Dermis microvascular lymphatic vessel endothelial cell (primary cell): ENCODE measurements at places on chromosomes 3 and 15. TPM values are rescaled to one million over a fixed set of nuclear protein-coding genes. Genes with fewer than 3 reads are reported as not detected.

GRCh38 chr15:38685686-38686339, 121.2 kb upstream of the RASGRP1 start:
- no peak for DNase-seq

- no peak for DNase-seq
Measured at GRCh38 chr3:24526640-24527212, 32.1 kb upstream of the THRB start.

- DNase-seq: no peak
Measured at GRCh38 chr3:194084284-194084683, 51.7 kb upstream of the HES1 start.

DNA sequence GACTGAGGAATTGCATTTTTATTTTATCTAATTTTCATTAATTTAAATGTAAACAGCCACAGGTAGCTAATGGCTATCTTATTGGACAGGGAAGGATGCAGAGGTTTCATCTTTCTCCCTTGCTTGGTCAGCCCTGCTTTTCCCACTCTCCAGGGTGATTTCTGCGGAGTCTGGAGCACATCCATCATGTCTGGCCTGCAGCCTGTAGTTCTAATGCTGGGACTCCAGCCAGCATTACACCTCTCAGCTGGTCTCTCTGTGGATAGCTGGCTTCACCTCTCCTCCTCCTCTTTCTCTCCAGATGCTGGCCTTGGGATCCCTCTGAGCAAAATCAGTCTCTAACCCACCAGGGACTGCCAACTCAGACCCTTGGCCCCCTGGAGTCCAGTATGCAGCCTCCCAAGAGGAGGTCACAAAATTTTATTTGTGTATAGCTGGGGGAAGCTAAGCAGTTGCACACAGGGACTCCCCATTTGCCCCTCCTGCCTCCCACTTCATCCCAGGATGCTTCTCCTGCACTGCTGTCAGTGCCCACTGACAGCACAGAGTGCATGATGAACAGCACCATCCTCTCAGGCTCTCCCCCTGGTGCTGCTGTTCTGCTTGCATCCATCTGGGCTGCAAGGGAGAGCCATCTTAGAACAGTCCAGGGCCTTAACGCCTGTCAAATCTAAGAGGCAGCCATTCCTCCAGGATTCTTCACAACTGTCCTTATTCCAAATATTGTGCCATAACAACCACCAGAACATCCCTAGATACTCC, 1.7 kb downstream of the BFSP2 start:
- DNase-seq: no peak

DNA sequence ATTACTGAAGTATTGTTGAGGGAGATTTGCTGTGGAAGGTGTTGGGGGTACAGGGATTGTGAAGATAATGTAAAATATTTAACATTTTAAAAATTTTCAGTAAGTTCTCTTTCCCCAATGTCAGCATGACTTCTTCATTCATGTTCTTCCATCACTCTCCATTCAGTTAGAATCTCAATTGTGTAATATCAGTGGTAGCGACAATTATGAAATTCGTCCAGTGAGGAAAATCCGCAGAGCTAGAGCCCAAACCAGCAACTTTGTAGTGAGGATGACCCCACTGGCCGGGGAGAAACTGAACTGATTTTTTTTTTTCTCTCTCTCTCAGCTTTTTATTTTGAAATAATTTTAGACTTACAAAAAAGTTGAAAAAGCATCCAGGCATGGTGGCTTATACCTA, 171.7 kb downstream of the PGPEP1L start:
- DNase-seq: no peak

Gene REC114
- not detected in 2 replicates for total RNA-seq

Gene PPP1R14D
- total RNA-seq: not detected in 2 replicates

DNA sequence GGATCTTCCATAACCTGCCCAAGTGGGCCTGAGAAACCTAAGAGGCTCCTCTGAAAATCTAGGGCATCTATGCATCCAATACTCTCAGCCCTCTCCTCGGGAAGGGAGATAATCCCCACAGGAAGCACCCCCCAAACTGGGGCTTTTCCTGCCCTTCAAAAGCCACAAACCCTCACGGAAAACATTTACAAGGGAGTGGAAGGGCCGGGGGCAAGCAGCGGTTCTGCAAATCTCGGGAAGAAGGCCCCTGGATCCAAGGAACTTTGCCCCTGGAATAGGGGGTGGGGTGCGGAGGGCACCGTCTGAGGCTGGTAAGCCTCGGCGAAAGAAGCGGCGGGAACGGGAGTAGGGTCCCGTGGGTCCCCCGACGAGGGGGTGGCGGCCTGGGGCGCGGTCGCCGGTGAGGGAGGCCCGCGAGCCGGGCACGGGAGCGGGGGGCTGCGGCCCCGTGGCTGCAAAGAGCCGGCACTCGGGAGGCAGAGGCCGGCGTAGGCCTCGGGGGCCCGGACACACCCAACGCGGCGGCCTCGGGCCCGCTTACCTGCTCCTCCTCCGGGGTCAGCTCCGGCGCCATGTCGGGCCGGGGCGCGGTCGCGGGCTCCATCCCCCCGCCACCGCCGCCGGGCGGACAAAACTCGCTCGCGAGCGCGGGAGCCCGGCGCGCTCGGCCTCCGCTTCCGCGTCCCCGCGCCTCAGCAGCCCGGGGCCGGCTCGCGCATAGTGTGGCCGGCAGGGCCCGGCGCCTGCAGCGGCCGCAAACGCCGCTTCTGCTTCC, 755 bp downstream of the PTPN9 start:
- DNase-seq: no peak

- peak; percentile 68 for DNase-seq
Measured at GRCh38 chr3:62587579-62588031, 214.3 kb upstream of the FEZF2 start.

- DNase-seq: no peak
Measured at GRCh38 chr3:101216710-101217465, 103.5 kb downstream of the IMPG2 start.

GRCh38 chr3:122245513-122246174, 62.2 kb downstream of the CASR start:
- no peak for DNase-seq

Gene TRAT1
- total RNA-seq: not detected in 2 replicates

GRCh38 chr3:40620151-40620550, 95.4 kb downstream of the ZNF621 start:
- DNase-seq: no peak

Gene CD96
- total RNA-seq: not detected in 2 replicates

Gene SLC28A2
- total RNA-seq: not detected in 2 replicates

- no peak for DNase-seq
Measured at GRCh38 chr3:149476225-149476624, 1.7 kb downstream of the TM4SF4 start.

GRCh38 chr3:158369279-158369678, 201.7 kb upstream of the MLF1 start:
- DNase-seq: no peak

Gene CIB2
- total RNA-seq: 2.2 and 2.9 TPM in 2 replicates

DNA sequence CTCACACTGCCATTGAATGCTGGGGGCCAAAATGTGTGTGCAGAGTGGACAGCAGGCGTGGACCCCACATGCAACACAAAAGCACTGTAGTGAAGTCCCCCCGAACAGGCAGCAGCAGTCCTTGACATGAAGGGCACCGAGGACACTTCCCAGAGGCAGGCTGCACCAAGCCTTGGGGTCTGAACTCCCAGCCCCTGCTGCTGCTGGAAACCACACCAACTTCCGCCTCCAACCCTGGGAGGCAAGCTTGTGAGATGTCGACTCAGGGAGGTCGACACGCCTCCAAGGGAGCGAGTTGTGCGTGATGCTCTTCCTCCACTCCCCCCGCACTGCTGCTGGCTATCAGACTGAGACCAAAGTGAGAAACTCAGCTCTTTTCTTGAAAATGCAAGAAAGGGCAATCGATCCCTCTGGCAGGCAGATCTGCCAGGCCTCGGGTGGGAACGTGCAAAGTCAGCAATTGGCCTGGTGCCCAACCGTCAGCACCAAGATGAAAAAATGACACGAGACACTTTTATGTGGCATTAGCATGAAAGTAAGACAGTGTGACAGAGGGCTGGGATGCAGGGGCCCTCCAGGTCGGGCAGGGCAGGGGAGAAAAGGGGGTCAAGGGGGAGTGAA, 43.6 kb downstream of the WHAMM start:
- no peak for DNase-seq

DNA sequence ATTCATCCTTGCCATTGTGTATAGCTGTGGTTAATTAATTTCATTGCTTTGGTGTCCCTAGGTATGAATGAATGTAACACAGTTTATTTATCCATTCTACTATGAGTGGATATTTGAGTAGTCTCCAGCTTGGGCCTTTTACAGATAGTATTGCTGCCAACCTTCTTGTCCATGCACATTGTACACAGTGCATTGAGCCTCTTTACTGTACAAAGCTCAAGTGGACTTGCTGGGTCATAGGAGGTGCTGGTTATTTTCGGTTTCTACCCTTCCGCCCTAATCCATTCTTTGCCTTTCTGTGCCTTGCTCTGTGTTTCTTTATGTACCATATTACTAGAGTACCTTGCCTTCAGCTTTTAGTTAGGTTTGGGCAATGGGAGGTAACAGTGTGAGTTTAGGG, 60.7 kb downstream of the DUT start:
- no peak for DNase-seq

- no peak for DNase-seq
Measured at GRCh38 chr15:70566989-70567388, 196.4 kb downstream of the UACA start.

DNA sequence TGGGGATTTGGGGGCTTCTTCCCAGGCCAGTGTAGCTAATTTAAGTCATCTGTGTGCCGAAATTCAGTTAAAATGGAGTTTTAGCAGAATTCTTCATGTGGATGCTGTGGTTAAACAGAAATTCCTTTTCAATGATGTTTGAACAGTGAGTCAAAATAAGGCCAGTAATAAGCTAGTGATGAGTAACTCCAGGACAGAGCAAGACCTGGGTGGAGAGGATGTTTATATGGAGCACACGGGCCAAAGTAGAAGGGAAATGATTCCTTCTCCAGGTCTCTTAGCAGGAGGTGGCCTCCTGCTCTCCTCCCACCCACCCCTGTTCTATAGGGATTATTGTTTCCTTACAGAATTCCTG, 31.9 kb upstream of the UACA start:
- DNase-seq: peak; percentile 17

Gene TMEM207
- total RNA-seq: not detected in 2 replicates

GRCh38 chr3:48565591-48566400, 2.2 kb upstream of the UCN2 start:
- no peak for DNase-seq

- DNase-seq: no peak
Measured at GRCh38 chr3:56940321-56940720, 120.1 kb upstream of the SPATA12 start.

DNA sequence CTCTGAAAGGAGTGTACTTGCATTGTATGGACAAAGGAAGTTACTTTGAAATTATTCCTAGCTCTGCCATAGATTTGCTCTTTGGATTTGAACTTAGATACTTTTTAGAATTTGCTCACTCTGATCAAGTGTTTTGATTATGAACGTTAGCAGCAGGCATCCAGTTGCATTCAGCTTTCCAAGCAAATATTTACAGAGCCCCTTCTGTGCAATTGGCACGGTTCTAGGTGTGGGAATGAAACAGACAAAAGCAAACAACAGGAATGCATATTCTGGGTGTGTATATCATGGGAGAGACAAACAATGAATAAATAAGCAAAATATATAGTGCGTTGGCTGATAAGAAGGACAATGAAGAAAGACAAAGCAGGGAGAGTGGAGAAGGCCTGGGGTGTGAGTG, 125.5 kb upstream of the ADAMTS9 start:
- DNase-seq: no peak

DNA sequence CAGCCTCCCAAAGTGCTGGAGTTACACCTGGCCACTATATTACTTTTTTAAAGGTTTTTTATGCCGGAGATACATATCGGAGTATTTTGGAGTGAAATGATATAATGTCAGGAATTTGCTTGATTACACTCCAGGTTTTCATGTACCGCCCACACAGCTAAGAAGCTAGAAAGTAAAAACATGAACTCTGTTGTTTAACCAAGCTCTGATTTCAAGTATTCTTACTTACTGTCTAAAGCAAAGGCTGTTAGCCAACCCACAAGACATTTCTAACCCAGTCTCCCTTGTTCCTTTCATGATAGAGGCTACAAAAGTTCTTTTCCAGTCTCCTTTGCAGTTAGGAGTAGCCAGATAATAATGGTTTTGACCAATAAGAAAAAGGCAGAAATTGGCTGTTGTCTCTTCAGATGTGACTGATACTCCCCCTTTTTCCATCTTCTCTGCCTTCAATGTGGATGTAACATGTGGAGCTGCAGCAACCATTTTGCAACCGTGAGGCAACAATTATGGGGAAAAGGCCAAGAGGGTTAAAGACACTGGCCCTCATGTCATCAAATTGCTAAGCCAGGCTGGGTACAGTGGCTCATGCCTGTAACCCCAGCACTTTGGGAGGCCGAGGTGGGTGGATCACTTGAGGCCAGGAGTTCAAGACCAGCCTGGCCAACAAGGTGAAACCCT, 6.1 kb upstream of the CP start:
- DNase-seq: no peak

DNA sequence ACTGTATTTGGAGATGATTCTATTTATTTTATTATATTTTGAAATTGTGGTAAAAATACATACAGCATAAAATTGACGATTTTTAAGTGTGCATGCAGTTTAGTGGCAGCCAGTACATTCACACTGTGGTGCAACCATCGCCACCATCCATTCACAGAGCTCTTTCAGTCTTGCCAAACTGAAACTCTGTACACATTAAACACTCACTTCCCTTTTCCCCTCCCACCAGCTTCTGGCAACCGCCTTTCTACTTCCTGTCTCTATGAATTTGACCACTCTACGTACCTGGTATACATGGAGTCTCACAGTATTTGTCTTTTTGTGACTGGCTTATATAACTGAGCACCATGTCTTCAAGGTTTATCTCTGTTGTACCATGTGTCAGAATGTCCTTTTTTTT, 303.3 kb upstream of the ATP10A start:
- DNase-seq: no peak

Gene ANKUB1
- total RNA-seq: under 0.01 TPM in 1 of 2 replicates, not detected in the other

DNA sequence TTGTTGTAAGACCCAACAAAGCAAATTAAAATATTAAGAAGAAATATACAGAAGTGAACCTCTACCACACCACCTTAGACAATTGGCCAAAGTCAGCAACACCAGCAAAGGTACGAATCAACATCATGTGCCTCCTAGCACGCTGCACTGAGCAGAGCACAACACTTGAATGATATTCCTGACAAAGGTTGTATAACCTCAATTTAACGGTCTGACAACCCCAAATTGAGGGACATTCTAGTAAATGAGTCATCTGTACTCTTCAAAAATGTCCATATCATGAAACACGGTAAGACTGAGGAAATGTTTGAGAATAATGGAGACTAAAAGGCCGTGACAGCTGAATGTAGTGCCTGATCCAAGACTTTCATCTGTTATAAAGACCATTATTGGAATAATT, 41.3 kb upstream of the TNFSF10 start:
- DNase-seq: no peak

Gene KIF7
- 0.64 and 1.0 TPM in 2 replicates for total RNA-seq

GRCh38 chr3:102181175-102181920, 253.5 kb upstream of the ZPLD1 start:
- DNase-seq: peak; percentile 86

Gene THPO
- under 0.01 TPM in 2 replicates for total RNA-seq

GRCh38 chr15:20659265-20659664, 117.7 kb upstream of the GOLGA6L6 start:
- DNase-seq: no peak
